Esophagus squamous epithelium (tissue), 5 donors: ENCODE measurements at places on chromosomes 13 and 19. TPM values are rescaled to one million over a fixed set of nuclear protein-coding genes. Genes with fewer than 3 reads are reported as not detected.

CYP2S1 gene
- 17.8 TPM for total RNA-seq

LRP3 gene
- total RNA-seq = 17.2 TPM

ZNF66 gene
- total RNA-seq = 2.8 TPM

- no peak for DNase-seq
Observed at GRCh38 chr13:107361666-107362065, 793.7 kb upstream of the ARGLU1 start.

DNA sequence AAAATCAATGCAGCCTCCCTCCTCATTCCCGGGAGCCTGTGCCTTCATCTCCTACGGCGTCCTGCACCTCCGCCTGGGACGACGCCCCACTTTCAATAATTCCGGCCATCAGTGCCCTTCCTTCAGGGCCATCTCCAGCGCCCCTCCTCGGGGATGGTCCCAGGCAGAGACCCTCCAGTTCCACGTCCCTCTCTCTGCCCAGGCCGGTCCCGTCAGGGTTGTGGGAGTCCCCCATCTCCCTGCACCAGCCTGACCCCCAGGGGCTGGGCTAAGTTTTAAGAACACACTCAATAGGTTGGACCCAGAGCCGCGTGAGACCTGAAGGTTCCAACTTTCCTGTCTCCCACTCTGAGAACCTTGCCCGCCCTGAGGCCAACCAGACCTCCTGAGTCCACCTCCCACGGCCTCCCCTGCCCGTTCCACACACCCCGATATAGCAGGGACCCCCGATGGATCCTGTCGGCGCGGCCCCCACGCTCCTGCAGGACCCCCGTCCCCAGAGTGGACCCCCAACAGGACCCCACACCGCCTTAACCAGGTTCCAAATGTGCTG lies 646 bp downstream of the TMEM161A start:
- DNase-seq = no peak

DNA sequence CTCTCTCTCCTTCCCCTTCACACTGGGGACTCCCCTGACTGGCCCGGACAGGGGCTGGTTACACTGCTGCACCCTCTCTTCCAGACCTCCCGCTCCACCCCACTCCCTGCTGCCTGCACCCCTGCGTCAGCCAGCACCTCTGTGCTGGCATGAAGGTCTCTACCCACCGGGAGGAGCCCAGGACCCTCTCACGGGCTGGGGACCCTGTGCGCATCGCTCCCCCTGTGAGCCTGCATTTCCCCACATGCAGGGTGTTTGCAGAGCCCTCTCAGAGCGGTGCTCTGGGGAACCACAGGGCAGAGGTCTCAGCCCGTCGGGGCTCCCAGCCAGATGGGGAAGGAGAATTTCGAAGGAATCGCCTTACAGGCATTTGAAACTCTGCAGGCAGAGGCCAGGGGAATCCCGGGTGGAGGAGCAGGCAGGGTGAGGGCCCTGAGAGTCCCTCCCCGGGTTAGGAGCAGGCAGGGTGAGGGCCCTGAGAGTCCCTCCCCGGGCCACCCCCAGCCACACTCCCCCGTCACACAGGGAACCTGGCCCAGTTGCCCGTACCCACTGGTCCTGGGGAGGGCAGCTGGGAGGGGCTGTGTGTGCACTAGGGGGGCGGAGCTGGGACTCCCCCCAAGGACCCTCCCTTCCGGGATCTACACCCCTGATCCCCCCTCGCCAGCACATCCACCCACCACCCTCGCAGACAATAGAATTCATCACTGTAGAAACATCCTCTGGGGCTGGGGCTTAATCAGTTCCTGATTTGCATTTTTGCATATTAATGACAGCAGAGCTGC lies 16.3 kb upstream of the TCF3 start:
- no peak for DNase-seq

- DNase-seq = no peak
Observed at GRCh38 chr13:40208517-40208916, 457.9 kb downstream of the FOXO1 start.

DNA sequence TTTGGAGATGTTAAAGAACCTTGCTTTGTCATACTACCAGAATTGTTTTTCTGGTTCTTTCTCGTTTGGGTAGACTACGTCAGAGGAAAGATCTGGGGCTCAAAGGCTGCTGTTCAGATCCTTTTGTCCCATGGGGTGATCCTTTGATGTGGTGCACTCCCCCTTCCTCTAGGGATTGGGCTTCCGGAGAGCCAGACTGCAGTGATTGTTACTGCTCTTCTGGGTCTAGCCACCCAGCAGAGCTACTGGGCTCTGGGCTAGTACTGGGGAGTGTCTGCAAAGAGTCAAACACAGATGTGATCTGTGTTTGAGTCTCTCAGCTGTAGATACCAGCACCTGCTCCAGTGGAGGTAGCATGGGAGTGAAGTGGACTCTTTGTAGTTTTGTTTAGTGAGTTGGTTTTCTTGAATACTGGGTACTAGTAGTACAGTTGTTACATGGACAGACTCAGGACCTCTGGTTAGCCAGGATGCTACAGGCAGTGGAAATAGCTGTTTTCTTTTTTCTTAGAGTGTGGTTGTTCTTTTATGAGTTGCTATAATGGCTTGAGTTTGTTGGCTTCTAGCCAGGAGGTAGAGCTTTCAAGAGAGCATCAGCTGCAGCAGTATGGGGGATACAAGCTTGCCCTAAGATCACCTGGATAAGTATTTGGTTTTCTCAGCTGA lies 34.4 kb downstream of the DNAJC15 start:
- DNase-seq = no peak

GRCh38 chr13:95865080-95865615 lies 188.1 kb downstream of the UGGT2 start:
- DNase-seq = no peak

- DNase-seq = no peak
Observed at GRCh38 chr13:24097064-24097463, 63.5 kb upstream of the SPATA13 start.

DNA sequence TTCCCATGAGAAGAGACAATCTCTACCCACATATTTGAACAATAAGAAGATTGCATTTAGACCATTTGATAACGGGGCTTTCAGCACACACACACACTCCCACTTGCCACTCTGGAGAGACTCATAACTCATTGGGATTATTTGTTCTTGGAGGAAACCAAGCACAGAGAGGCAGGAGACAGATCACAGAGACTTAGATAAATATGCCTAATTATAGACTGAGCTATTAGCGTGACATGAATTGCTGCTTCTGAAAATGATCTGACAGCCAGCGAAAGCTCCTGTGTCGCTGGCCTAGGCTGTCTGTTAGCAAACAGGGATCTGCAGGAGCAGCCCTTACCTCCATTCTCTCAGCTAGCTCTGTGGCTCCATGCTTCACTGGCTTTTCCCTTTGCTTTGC lies 111.4 kb downstream of the CCNA1 start:
- DNase-seq = no peak

- DNase-seq = no peak
Observed at GRCh38 chr19:1699386-1699785, 47.0 kb upstream of the TCF3 start.

- DNase-seq = no peak
Observed at GRCh38 chr19:51478381-51479234, at the start of gene CEACAM18. Gene CEACAM18 (plus strand): TSS chr19:51478539.

DNA sequence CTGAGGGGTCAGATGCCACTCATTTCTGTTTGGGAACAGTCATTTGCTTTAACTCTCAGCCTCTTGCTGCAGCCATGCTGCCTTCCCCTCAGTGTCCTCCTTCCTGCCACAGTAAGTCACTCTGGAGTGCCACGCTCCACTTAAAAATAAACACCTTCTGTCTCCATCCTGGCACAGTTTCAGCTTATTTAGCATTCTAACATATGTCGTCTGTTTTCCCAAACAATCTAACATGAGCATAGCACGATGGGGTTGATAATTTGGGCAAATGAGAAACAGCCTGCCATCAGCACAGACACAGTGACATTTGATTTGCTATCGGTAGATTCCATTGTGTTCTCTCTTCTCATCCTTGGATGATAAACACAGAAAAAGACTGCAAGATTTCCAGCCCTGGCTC lies 768.6 kb downstream of the UQCRFS1 start:
- DNase-seq = no peak

DNA sequence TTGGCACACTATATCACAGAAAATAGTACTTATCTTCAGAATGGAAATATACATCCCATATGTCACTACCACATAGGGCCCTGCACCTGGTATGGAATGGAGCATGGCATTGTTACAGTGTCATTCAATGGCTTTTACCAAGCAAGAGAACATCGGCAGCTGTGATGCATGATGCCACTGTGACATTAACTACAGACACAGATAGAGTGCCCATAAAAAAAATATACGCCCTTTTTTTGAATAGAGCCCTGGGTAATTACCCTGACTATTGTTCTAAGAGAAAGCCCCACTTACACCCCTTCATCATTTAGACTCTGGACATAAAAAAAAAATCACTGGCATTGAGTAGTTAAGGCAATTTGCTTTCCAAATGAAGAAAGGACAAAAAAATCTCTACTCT lies 320.3 kb downstream of the DNAJC15 start:
- DNase-seq = no peak

GRCh38 chr13:111037927-111038326 lies 77.2 kb upstream of the ARHGEF7 start:
- no peak for DNase-seq

- DNase-seq = no peak
Observed at GRCh38 chr13:30454991-30455390, 10.7 kb downstream of the HMGB1 start.

DNA sequence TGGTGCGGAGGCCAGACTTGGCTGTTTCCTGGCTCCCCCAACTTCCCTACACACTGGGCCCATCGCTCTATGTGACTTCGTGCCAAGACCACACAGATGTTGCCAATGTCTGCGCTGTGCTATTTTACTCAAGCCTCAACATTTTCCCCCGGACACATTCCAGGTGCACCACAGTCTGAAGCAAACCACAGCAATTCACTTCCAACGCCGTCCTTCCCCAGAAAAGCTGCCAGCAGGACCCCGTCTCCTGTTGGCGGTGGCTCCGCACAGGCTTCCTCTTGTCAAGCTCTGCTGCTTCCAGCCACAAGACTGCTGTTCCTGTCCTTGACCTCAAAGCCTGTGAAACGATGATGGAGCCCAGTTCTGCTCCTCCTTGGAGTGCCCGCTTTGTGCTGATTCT lies 100.7 kb downstream of the CRYL1 start:
- DNase-seq = no peak

DNA sequence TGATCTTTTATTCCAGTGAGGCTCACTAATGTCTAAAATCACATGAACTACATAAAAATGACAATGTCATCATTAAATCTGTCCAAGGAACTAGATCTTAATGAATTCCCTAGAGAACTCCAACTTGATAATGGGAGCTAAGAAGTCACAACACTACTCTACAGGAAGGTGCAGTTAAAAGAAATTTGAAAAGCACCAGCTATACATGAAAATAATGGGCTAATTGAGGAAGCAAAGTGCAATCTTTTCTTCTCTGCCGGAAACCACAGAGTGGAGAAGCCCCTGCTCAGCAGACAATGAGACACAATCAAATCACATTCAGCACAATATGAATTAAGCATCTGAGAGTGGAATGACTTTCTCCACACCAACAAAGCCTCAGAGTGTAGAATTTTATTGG lies 261.7 kb downstream of the LHFPL6 start:
- no peak for DNase-seq

GRCh38 chr13:111973605-111974340 lies 93.2 kb upstream of the SOX1 start:
- DNase-seq = no peak

DNA sequence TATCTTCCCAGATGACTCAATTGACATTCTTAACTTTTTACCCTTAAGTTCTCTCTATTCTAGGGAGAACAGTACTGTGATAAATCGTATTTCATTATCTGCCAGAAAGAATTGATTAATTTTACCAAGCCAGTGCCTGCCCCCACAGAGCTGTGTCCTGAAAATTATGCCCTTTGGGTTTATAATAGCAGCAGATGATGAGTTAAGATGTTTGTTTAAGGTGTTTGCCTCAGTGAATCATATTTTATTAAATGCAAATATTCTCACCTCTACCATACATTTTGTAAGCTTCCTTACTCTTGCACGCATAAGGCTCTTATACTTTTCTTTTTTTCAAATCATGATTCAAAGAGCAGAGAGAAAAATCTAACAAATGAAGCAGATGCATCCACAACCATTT lies 318.6 kb downstream of the DCT start:
- no peak for DNase-seq

DNA sequence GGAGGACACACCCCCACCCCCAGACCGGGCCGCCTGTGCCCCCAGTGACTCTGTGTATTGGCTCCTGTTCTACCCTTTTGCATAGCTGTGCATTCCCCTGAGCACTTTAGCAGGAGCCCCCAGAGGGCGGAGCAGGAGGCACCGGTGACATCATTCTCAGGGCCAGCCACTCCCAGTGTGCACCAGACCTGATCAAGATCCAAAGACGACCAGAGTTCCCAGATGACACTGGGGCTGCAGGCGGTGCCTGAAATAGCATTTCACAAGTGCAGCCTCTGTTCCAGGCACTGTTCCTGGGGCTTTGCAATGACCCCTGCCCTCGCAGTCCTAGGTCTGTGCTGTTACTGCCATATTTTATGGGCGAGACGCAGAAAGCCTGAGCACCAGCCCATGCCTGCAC lies 14.5 kb upstream of the PTPRS start:
- DNase-seq = no peak

DNA sequence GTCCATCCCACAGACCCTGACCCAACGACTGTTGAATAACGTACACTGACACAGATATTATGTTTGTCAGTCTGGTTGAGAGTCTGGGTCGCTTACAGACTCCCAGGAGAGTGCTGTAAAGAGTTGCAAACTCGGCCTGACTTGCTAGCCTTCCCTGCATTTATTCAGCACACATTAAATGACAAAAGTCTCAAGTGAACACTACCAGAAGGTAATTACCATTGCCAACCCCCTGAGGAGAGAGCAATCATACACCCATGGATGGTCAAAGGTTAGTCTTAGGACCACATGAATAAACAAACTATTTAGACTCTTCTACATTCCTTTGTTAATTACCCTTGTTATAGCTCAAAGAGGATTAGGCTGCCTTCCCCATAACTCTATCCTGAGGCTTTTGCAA lies 1048.6 kb downstream of the PCDH17 start:
- DNase-seq = no peak

DNA sequence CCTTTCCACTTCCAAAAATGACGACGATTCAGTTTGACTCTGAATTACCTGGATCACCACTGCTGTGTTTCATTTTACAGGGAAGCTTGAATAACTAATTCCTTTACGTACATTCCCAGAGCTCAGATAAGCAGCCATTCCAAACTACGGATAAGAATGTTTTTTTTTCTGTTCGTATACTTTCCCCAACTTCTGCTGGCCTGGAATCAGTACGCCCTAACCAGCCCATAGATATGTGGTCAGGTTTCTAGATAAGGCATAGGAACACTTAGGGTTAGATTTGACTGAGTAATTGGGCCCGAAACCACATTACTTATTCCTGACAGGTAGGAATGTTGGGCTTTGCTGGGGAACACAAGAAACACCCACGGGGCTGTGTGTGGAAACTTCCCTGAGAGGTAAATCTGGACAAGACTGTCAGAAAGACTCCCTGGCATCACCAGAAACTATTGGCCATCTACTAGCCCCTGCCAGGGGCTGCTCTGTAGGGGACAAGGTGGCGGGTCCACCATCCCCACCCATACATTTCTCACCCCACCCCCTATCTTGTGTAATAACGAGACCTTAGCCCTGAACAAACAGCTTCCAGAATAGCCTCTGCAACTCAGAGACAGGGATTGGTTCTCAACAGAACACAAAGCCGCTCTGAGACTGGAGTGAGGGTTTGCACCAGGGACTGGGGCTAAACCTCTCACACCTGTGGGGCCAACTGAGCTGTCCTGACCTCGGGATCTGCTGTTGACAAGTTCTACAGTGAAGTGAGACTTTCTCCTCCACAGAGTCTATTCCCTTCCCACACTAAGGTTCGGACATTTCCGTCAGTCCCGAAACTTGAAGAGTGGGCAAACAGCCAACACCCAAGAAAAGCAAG lies 15.6 kb downstream of the RHPN2 start:
- no peak for DNase-seq
